ENCODE measurements at places on chromosomes 16 and 17.

DNA sequence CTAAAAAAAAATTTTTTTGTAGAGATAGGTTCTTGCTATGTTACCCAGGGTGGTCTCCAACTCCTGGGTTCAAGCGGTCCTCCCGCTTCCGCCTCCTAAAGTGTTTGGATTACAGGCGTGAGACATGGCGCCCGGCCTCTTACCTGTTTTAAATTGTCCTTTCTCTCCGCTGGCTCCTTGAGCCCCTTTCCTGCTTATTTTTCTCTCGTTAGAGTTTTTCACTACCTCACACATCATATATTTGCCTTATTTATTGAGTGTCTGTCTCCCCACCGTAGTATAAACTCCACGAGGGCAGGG, 760 bp upstream of the SEC14L5 start:
- DNase-seq = no peak

GRCh38 chr17:51120357-51120738, 320 bp downstream of the SPAG9 start:
- DNase-seq = peak; percentile 54

DNA sequence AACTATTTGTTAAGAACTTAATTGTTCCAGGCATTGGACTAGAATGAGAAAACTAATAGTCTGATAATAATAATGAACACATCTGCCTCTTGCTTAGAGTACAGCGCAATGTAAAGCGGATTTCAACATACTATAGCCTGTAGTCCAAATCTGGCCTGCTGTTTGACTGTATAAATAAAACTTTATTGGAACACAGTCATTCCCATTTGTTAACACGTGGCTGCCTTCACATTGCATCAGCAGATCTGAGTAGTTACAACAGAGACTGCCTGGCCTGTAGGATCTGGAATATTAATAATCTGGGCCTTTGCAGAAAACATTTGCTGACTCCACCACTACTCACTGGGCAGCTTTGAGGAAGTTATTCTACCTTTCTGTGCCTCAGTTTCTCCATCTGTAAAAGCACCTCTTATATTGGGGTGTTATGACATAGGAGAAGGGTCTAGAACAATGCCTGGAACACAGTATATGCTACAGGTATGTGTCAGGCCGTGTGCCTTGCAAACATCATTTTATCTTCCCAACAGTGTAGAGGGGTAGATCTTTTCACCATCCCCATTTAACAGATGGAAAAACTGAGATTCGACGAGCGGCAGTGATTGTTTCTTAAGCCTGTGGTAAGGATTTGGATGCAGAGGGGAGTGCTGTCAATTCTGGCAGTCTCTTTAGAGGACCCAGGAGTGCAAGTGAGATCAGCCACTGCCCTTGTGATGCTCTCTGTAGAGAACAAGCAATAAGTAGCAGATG, 22.2 kb downstream of the PDILT start:
- DNase-seq = no peak

DNA sequence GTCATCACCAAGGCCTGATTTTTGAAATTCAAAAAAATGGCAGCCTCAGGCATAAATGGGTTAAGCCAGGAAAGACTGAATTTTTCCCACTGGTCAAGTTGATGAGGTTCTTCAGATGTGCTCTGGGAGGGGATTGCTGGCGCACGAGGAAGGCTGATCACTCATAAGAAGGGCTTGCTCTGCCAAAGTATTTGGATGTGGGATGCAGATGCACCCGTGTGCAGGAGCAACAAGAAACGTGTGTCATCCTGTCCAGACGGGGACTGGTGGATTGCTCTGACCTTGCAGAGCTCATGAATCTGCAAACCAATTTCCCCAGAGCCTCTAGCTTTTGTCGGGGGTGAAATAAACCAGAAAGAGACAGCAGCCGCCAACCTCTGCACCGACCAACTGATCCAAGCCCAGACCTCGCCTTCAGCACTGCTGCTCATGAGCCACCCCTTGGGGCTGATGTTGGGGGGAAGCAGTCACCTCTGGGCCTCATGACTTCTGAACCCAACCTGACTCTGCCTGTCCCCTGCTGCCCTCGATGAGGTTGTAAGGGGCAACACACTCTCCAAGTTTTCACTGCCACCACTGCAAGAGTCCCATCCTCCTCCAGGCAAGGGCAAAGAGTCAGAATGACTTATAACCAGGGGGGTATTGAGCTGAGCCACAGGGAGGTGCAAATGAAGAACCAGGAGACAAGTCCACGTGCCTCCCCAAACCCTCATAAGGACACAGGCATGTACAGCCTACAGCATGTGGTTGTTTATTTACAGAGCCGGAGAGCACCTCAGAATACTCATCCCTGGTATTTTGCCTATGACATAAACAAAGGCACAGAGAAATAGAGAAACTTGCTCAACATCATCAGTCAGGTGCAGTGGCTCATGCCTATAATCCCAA, 452.0 kb downstream of the SOX9 start:
- no peak for DNase-seq

DNA sequence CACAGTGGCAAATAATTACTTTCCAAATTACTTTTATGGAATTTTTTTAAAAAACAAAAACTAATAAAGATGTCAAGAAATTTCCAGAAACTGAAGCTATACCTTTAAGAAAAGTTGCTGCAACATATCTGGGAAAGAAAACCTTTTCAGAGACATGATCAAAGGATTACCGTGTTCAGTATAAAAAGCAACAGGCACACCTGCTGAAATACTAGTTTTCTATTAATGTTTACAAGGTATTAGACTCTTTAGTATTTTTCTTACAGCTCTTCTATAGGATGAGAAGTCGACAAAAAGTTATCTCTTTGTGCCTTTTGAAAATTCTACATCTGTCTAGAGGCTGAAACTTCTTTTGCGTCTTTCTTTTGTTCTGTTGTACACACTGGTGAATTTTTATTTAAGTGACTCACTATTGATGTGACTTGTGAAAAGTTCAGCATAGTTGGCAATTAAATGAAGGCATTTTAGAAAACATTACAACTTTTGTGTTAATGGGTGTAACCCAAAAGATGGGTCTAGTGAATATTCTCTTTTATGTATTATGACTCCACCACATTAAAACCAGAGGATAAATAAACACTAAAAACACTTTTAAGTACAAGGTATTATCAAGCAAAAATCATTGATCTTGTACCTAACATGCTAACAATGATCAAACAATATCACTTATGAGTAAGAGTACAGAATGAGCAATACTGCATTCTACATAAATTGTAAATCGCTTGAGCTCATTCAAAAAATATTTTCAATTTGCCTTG, 23.8 kb downstream of the NACA2 start:
- DNase-seq = no peak

DNA sequence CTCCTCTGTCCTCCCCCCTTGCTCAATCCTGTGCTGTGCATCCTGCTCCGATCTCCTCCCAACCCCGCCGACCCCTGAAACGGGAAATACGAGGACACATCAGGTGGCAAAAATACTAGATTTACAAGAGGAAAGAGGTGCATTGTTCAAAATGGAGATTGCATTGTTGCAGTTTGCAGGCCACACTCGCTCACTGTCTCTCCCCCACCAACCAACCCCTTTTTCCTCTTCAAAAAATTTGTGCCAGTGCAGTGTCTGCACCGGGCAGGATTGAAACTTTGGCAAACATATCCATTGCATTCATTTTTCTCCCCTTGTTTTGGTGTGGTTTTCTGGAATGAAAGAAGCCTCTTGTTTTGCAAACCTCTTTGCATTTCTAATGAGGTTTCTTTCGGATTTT, 61.0 kb downstream of the RNF135 start:
- DNase-seq = no peak

DNA sequence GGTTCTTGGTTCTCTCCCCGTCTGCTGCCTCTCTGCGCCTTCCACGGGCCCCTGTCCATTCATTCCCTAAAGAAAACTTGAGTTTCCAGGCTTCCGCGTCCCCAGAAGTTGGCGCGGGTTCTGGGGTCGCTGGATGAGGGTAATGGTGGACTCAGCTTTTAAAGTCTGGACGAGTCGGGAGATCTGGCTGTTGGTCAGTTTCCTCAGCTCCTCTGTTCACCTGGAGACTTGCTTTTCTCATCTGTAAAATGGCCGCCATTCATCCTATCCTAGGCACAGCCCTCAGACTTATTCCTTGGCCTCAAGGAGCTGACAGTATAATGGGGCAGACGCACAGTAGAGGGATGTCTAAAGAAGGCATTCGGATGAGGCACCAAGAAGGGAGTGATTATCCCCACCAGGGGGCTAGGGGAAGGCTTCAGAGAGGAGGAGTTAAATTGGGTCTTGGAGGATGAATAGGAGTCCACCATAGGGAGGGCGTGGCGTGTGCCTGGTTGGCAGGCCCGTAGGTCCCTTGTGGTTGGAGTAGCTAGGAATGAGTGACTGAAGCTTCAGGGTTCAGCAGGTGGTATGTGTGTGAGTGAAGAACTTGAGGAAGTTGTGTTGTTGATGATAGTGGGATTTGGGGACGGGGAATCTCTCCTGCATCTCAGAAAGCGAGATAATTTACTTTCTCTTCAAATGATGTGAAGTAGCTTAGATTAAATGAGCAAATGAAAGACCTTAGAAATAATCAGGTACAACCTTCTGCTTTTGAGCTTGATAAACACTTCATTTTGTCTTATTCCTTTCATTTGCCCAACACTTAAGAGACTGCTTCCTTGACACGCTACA, 652 bp downstream of the VPS35L start:
- peak; percentile 17 for DNase-seq

DNA sequence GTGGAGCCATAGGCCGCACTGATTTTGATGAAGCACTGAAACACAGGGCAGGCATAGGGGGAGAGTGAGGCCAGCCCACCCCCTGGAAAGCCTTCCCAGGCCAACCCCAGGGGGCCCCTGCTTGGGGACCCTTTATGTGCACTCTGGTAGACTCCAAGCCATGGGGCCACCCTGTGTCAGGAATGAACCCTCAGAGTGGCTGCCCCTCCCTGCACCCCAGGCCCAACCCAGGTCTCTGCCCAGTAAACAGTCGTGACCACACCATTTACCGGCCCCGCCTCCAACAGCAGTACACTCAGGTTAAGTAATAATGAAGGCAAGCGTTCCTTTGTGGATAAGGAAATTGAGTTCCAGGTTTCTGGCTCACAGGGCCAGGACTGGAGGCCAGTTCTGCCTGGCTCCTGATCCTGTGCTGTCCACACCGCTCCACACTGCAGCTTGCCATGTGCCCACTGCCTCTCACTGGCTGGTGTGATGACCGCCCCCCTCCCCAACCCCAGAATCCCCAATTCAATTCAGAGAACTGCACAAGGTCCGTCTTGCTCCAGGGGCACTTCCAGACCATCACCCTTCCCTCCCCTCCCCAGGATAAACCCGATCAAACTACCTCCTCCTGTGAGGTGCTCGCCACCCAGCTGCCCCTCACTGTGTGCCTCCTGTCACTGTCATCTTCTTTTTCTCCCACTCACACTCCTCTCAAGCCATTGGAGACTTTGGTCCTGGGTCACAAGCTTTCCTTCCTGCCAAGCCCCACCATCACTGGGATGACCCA, 13.6 kb downstream of the PIMREG start:
- DNase-seq = no peak

DNA sequence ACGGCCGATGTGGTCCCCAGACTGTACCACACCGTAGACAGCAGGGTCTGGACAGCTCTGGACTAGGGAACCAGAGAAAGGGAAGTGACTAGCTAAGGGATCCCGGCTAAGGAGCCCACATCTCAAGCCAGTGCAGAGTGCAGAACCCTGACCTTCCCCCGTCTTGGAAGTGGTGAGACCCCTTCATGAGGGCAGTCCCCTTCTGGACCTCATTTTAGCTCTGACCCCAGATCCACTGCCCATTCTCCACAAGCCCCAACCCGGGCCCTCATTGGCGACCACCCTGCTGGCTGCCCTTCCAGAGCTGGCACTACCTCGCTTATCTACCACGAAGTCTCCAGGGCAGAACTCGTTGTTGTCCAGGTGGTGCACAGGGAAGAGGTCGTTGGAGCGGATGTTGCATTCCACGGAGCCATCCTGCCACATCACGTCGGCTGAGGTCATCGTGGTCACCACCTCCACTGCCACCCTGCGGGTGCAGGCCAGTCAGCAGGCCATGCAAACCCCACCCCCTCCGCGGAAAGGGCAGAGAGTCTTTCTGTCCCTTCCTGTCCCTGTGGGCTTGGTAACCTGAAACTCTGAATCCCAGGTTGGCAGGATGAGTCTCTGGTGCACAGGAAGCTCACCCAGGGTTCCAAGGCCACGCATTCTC, 14.2 kb downstream of the SPHK1 start:
- no peak for DNase-seq

DNA sequence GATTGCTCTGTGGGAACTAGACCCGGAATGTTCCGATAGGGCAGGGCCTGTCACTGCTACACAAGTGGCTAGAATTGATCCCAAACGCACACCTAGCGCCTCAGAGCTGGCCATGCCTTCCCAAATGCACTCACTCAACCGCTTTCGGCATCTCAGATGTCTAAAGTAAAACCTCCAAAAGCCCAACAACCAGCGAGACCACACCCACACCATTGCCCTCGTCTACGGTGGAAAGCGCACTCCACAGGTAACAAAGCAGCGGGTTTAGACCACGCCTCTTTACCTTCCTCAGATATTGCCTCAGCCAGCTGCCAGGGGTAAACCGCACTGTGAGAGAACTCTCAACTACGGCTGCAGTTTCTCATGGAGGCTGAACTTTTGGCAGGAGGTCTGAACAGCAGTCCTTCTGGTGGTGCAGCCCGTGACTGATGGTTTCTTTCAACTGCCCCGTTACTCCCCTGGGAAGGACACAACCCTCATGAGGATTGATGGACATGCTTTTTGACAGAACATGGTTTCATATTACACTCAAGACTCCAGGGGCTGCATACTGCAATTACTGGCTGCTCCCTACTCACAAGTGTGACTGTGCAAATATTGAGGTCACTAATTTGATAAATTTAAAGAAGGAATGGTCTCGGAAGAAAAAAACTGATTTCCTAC, 34.5 kb downstream of the USP7 start:
- DNase-seq = no peak

DNA sequence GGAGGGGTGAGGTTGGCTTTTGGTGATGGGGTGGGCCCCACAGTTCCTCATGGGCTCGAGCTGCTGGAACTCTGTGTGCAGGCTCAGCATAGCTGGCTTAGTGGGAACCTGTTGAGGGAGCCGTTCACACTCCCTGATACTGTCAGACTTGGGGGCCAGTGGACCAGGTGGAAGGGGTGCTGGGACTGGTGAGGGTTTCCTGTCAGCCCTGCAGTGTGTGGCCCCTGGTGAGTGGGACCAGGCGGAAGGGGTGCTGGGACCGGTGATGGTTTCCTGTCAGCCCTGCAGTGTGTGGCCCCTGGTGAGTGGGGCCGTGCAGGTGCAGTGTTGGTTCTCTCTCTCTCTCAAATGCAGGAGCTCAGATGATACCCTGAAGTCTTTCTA, 45.1 kb upstream of the ZNF750 start:
- no peak for DNase-seq
